ENCODE measurements at places on chromosomes 6 and 20. TPM values are rescaled to one million over a fixed set of nuclear protein-coding genes. Genes with fewer than 3 reads are reported as not detected.

DNA sequence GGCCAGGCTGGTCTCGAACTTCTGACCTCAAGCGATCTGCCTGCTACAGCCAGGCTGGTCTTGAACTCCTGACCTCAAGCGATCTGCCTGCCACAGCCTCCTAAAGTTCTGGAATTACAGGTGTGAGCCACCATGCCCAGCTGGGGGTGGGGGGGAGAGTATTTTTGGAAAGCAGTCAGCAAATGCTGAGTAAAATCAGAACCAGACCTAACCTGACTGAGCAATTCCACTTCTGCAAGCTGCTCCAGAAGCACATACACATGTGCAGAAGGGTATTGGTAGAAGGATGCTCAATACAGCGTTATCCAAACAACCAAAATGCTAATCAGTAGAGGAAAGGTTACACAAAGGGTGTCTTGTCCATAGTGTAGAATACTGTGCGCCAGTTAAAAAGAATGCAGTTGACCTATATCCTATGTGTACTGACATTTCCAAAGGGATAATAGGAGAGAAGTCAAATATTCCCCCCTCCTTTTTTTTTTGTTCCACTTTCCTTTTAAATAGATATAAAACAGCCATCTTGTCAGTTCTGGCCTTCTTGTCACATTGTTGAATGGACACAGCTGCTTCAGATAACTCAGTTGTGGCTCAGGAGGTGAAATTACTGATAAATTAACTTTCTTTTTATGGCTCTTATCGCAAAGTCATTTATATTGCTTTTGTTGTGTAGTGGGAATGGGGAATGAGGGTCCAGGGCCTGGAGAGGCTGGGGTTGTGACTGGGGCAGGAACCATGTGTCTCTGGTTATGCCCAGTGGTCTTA, 74.6 kb downstream of the DTD1 start:
- no peak overlapping the region for H3K27ac ChIP-seq
- H3K27me3 ChIP-seq: no peaks in the 10 kb centered on the region
- H3K4me3 ChIP-seq: no peak overlapping the region
- DNase-seq: no peak
- no peaks in the 10 kb centered on the region for H3K36me3 ChIP-seq

GRCh38 chr6:11413117-11413687, 124.3 kb upstream of the TMEM170B start:
- H3K4me1 ChIP-seq: peaks cover 11% of the 10 kb centered on the region
- DNase-seq: no peak
- H3K36me3 ChIP-seq: no peaks in the 10 kb centered on the region
- no peaks in the 10 kb centered on the region for H3K27me3 ChIP-seq

- no peaks in the 10 kb centered on the region for H3K27me3 ChIP-seq
- no peak overlapping the region for H3K4me3 ChIP-seq
- H3K27ac ChIP-seq: no peak overlapping the region
- H3K36me3 ChIP-seq: peaks cover 27% of the 10 kb centered on the region
- H3K4me1 ChIP-seq: peaks cover 20% of the 10 kb centered on the region
Measured at GRCh38 chr6:33705955-33706725, 5.4 kb downstream of the UQCC2 start.

- no peak overlapping the region for H3K4me3 ChIP-seq
- H3K36me3 ChIP-seq: no peaks in the 10 kb centered on the region
- H3K27me3 ChIP-seq: no peaks in the 10 kb centered on the region
- H3K4me1 ChIP-seq: peaks cover 15% of the 10 kb centered on the region
Measured at GRCh38 chr6:3616565-3617176, 134.8 kb downstream of the PXDC1 start.

DNA sequence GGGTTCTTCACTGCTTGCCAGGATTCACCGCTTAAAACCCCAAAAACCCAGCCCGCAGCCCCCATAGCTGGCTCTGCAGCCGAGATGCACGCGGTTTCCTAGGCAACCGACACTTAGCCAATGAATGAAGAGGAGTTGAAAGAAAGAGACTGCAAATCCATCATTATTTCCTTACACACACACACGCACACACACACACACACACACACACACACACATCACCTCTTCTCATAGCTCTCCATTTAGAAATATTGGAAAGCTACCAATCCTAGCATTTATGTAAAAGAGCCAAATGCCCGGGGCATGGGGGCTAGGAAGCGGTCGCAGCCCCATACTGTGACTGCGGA, 3.4 kb upstream of the TUBB2B start:
- peak overlapping the region; percentile 61 for H3K4me3 ChIP-seq
- H3K27ac ChIP-seq: no peak overlapping the region
- peaks cover 23% of the 10 kb centered on the region for H3K4me1 ChIP-seq
- peak; percentile 80 for DNase-seq
- peaks cover 4% of the 10 kb centered on the region for H3K36me3 ChIP-seq
- peaks cover 8% of the 10 kb centered on the region for H3K27me3 ChIP-seq

CRISP3 gene
- total RNA-seq: not detected

VGLL2 gene
- not detected for total RNA-seq

IRAK1BP1 gene
- 6.2 TPM for total RNA-seq

All from A673 (cell line).